Substantia nigra (tissue), 51 donors: ENCODE measurements at places on chromosomes 4 and X.

GRCh38 chr4:75654905-75655304, 18.3 kb downstream of the G3BP2 start:
- no peak for DNase-seq

DNA sequence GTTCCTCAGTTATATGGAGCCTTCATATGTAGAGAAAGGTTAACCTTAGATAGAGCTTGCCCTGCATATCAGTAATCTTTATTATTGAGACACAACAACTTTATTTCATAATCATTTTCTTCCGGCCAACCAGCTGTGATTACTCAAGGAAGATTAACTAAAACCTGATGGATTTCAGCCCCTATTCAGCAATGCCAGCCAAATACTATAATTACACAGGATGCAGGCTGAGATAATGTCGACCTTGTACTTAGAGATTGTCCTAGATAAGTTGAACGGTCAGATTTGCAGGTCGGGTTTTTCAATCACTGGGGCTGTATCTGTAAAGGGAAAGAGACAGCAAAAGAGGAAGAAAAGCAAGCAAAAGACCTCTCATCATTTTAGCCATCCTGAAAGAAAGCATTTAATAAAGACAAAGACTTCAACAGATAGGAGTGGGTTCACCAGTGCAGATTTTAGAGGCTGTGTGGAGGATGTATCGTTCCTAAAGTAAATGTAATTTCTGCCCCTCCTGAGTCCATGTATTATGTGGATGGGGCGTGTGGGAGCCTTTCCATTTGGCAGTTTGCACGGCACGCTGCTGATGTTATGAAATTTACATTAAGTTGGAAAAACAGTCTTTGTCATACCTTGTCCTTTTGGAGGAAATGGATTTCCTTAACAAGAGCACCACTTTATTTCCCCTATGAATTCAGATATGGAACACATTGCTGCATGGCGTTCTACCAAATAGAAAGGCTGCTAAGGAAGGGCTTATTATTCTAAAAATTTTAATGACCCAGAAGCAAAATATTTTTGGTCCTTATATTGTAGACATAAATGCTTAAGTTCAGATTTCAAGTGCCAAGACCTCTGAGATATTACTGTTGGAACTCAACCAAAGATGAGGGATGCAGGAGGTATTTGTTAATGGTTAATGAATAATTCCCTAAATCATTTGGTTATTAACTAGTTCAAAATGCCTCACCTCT, 496.7 kb downstream of the SPRY1 start:
- no peak for DNase-seq

- DNase-seq, result no peak
Observed at GRCh38 chr4:42277291-42277690, 120.0 kb upstream of the SHISA3 start.

GRCh38 chr4:110869862-110870572, 247.1 kb upstream of the PITX2 start:
- no peak for DNase-seq

- DNase-seq, result no peak
Observed at GRCh38 chr4:171397175-171397574, 416.0 kb upstream of the GALNTL6 start.

DNA sequence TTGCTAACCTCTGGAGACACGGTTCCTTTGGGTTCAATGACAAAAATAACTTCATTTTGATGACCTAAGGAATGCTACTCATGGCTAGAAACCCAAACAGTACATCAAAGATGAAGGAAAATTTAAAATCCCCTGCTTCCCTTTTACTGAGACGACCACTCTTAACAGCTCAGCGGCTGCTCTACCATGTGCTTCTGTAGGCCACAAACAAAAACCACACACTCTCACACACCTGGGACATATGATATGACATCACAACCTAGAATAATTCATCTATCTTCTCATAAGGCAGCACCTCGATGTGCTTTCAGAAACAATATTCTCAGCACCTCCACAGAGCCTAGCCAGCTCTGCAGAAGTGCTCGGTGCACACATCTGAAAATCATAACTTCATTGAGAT, 34.7 kb downstream of the ABLIM2 start:
- DNase-seq, result no peak

DNA sequence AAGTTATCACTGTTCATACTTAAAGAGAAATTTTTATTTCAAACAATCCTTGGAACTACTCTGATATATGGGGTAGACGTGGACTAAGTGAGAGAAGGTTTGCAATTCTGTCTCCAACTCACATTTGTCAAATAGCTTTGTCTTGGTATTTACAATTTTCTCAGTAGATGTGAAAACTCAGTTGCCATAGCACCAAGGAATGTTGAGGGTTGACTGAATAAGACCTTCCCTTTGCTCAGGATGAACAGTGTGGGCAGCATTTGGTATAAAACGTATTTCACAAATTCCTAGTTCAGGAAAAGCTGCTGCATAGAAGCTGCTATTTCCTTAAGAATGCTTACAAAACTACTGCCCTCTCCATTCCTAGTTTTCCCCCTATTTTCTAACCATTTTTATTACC, 399.5 kb downstream of the NKX6-1 start:
- DNase-seq, result no peak

DNA sequence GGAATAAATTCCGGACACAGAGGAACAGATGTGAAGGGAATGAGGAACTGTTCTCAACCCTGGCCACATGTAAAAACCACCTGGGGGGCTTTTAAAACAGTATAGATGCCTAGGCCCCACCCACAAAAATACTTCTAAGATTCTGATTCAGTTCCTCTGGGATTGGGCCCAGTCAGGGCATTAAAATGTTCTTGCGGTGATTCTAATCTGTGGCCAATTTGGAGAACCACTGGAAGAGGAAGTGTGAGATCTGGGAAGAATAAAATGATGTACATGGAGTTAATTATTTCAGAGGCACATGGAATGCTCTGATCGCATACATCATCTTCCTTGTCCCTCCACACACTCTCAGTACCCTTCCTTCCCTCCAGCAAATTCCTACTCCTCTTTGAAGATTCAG, 192.2 kb downstream of the APBB2 start:
- DNase-seq, result no peak

- no peak for DNase-seq
Observed at GRCh38 chr4:113907559-113907958, 71.9 kb downstream of the ARSJ start.

- DNase-seq, result no peak
Observed at GRCh38 chrX:105314458-105314857, 94.0 kb upstream of the TEX13A start.

- DNase-seq, result no peak
Observed at GRCh38 chr4:818106-818921, 7.6 kb downstream of the CPLX1 start.

GRCh38 chrX:40778861-40779575, 43.7 kb upstream of the MED14 start:
- no peak for DNase-seq

DNA sequence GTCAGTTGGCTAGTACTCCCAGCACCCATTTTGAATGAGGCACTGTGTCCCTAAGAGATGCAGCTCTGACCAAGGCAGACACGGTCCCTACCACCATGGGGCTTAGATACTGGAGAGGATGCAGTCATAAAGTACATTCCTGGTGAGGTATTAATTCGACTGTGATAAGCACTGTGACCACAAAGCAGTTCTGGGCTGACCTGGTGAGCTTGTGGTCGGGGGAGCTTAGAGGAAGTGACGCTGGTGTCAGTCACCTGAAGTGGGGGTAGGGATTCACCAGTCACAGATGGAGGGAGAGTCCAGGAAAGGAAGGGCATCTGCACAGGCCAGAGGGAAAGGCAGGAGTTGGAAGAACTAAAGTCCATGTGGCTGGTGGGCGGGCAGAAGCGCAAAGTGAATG, 15.8 kb upstream of the CLTRN start:
- no peak for DNase-seq

DNA sequence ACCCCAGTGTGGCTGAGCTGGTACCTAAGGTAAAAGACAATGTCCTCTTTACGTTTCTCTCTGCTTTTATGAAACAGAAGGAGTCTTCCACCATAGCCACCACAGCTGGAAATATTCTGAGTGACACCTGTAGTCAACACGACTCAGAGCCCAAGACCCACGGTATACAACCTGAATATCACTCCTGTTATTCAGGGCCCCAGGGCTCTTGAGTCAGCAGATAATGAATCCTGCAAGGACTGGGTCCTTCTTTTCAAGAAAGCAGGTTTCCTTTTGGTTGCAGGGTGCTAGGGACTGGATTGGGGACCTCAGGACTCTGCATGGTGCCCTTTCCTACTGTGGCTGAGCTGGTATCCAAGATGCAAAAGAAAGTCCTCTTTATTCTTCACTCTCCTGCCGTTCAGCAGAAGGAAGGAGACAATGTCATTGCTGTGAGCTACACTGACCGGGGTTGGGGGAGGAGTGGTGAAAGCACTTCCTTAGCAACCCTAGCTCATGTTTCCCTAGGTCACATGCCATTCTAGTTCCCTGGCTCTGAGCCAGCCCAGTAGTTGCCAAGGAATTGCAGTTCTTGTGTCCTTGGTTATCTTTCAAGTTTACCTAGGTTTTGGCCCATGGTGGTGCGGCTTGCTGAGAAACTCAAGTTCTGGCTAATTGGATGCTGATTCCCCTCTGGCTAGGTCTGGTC, 23.7 kb upstream of the UNC5C start:
- DNase-seq, result no peak

GRCh38 chrX:8823698-8824097, 22.5 kb upstream of the FAM9A start:
- DNase-seq, result no peak

- no peak for DNase-seq
Observed at GRCh38 chrX:153455571-153455970, 9.7 kb upstream of the TREX2 start.

DNA sequence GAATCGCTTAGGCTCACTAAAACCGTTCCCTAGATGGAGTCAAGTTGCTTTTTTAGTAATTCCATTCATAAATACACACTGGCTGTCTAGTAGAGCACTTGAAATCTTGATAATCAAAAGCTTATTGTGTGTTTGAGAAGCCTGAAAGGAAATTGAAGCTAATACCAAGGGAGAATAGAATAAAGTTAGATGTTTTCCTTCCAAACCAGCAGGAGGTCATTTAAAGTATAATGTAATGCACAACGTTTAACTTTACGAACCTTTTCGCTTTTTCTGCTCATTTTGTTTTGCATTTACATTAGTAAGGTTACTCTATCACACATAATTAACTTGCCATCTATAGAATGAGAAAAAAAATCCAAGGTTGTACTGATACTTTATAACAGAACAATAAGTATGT, 440.9 kb downstream of the NKX6-1 start:
- DNase-seq, result no peak

- no peak for DNase-seq
Observed at GRCh38 chrX:154448484-154448883, 4.5 kb downstream of the FAM50A start.

DNA sequence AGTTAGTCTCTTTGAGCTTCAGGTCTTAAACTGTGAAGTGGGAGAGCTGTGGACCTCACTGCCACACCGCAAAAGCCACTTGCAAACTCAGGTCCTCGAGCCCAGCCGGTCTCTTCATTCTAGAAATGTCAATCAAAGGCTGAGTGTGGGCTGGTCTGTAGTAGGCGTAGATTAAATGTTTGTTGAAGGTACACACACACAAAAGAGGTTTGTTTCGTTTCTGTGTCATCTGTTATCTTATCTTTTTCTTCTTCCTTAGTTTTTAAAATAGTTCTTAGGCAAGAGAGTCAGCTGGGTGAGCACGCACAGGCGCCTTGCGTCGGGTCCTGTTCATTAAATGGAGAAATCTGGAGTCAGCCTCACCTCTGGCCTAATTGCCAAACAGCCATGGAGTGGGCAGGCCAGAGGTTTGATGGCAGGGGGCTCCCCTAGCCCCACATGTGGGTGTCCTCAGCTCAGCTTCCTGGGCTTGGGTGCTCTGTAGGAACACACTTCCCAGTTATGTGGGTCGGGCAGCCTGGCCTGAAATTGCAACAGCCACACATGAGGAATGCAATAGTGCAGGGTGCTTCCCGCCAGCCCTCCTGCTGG, 836 bp upstream of the PSAPL1 start:
- DNase-seq, result no peak

DNA sequence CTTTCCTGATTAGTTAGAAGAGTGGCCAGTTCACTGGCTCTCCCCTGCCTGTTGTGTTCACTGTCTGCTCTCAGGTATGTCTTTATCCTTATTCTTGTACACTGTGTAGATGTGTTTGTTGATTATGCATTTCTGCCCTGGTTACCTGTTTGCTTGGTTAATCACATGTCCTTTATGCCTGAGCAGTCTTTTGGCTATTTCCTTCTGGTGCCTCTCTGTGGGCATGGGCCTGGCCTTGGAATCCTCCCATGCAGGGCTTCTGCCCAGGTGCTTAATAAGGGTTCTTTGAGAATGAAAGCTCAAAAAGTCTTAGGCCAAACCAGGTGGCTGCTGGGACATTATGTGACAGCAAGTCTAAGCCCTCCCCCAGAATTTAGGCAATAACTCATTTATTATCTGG, 26.5 kb downstream of the OTUD6A start:
- no peak for DNase-seq

DNA sequence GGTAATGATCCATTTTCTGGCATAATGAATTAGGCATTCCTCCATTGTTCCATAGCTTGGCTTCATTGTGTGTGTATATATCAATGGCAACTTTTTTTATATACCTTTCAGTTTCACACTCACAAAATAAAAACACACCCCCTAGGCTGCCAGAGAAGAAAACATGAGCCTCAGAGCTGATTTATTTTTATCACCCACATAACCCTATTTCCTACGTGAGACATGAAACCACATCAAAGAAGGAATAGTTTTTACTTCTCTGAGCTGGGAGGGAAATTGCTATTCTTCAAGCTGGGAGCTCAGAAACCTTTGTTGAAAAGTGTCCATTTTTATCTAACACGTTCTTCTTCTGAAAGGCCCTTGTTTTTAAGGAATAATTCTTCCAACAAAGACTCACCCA, 126.7 kb upstream of the RAI2 start:
- no peak for DNase-seq

- DNase-seq, result no peak
Observed at GRCh38 chr4:82705169-82705927, 93.2 kb downstream of the SCD5 start.
